Stimulated activated CD4-positive, alpha-beta T cell treated with anti-CD3 and anti-CD28 coated beads, Interleukin-1b, Interleukin-23, amount 100 ng/mL, for 24 hours (primary cell): ENCODE measurements at places on chromosomes 2 and 18.

DNA sequence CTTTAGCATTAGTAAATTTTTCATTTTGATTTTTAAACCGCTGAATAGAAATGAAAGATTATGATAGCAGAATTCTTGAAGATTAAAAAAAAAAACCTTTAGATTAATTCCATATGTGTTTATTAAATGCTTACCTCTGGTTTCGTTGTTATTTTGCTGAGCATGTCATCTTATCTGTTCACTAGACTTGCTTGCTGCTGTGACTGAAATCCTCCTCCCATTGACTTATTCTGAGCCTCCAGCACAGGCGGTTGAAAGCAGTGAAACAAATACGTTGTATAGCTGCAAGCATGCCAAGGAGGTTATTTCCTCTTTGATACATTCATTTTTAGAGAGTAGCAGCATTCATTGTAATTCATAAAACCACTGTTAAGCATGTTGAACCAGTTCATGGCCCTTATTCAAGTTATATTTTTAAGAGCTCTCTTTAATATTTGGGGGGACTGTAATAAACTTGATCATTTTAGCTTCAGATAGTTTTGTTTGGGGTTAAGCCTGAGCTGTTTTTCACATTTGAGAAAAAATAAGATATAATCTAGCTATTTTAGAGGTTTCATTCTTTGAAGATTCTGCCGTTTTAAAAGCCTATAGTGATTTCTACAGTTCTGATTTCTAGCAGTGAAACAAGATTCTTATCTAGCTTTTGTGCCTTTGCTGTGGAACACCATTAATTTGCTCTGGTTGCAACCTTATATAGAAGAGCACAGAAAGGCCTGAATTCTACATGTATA, at the start of gene HTR2B:
TSS of gene HTR2B (minus strand) at position 205 of the 731 bp plus-strand sequence. CDS start 1,278 bp downstream, outside the sequence.
- DNase-seq: no peak

GRCh38 chr2:38505779-38506178, 96.9 kb downstream of the HNRNPLL start:
- DNase-seq: no peak

GRCh38 chr18:43627848-43628530, 350.7 kb upstream of the SYT4 start:
- no peak for DNase-seq

GRCh38 chr2:197599285-197599965, 76.0 kb downstream of the RFTN2 start:
- DNase-seq: no peak

- no peak for DNase-seq
Measured at GRCh38 chr2:228703152-228703551, 521.7 kb upstream of the SPHKAP start.

DNA sequence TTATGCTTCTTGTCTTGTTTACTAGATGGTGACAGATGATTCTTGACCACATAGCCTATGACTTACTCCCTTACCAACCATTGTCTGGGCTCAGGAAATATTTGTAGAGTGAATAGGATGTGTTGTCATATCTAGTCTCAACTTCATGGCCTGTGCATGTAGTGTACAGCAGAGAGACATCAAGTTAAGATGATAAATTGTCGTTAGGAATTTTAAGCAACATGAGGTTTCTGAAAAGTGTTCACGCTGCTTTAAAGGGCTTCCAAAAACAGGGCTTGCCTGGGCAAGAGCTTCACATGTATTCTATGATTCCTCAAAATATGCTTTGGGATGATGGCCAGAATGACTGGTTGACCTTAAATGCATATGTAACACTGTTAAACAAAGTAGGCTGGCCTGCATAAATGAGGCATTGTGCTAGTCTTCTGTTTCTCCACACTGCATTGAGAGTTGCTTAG, 424.0 kb downstream of the RND3 start:
- DNase-seq: no peak

- DNase-seq: no peak
Measured at GRCh38 chr18:49030138-49030537, 79.4 kb upstream of the SMAD7 start.

- DNase-seq: no peak
Measured at GRCh38 chr2:213475433-213475832, 191.2 kb downstream of the SPAG16 start.

GRCh38 chr2:70354264-70354949, 52.5 kb upstream of the FAM136A start:
- no peak for DNase-seq

GRCh38 chr2:128172191-128172590, 81.2 kb downstream of the UGGT1 start:
- no peak for DNase-seq

DNA sequence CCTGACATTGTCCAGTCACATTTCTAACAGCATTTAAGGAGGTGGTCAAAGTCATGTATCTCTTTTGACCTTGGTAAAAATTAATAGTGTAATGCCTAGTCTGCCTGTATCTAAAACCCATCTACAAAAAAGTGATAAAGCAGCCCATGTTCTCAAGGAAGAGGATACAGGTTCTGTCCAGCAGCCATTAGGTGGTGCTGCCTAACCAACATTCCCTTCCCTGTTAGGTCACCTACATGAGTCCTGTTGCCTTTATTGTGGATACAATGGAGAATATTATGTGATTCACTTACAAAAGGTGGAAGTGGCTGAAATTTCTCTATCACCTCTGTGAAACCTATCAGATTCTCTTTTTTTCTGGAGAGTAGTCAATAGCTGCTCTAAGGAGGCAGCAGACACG, 52.5 kb downstream of the AQP4 start:
- no peak for DNase-seq

- DNase-seq: no peak
Measured at GRCh38 chr2:107633580-107634147, 193.0 kb upstream of the RGPD4 start.

- no peak for DNase-seq
Measured at GRCh38 chr2:173205375-173205774, 129.7 kb downstream of the MAP3K20 start.

DNA sequence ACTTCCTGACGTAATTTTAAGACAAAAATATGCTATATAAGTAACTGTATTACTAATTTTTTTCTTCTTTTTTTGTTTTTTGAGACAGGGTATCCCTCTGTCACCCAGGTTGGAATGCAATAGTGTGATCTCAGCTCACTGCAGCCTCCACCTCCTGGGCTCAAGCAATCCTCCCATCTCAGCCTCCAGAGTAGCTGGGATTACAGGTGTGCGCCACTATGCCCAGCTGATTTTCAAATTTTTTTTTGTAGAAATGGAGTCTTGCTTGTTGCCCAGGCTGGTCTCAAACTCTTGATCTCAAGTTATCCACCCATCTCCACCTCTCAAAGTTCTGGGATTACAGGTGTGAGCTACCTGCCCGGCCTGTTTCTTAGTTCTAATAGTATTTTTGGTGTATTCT, 29.7 kb downstream of the TCF23 start:
- no peak for DNase-seq
